Small intestine (tissue), 16 donors: ENCODE measurements at places on chromosomes 1 and 21.

DNA sequence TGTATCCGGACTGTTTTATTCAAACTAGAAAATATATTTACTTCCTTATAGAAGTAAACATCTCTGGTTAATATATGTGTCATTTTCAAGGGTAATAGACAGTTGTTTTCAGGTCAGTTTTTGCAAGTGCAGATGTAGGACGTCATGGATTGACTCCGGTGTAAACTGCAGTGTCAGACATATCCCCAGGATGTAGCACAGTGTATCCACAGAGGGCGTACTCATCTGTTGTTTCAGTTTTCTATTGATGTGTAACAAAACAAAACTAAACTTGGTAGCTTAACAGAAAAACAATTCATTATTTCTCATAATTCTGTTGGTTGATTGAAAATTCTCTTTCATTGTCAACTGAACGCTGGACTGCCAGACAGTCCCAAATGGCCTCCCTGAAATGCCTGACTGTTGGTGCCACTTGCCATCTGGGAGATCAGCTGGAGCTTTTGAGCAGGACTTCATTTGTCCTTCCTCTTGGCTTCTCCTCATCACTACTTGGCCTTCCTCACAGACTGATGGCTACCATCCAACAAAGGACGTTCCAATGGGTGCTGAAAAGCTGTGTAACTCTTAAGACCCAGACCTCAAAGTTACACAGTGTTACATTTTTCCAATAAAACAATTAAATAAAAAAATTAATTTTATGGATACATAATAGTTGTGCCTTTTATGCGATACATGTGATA is 181.6 kb downstream of the NCAM2 start:
- no peak for DNase-seq

GRCh38 chr1:2968471-2968881 is 52.8 kb upstream of the ACTRT2 start:
- peak; percentile 67 for DNase-seq

DNA sequence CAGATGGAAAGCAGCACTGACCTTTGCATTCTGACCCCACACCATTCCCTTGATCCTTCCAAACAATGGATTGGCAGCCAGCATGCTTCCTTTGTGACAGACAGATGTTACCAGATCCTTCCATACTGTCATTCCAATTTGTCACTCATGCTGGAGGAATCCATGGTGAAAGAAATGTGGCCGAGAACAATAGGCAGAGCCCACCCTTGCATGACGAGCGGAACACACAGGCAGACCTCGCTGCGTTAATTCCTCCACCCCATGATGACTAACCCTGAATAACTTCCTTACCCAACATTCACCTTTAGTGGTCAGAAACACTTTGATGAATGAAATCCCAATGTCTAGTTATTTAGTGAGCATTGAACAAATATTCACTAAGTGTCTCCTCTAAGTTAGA is 45.1 kb downstream of the PDPN start:
- DNase-seq = no peak

- DNase-seq = no peak
Observed at GRCh38 chr1:204564835-204565234, 48.6 kb downstream of the MDM4 start.

- DNase-seq = peak; percentile 58
Observed at GRCh38 chr1:5745800-5746610, 246.2 kb downstream of the NPHP4 start.

GRCh38 chr1:209416716-209417115 is 166.8 kb upstream of the CAMK1G start:
- DNase-seq = no peak

GRCh38 chr21:46325073-46325912 is 1.3 kb downstream of the PCNT start:
- peak; percentile 43 for DNase-seq

- no peak for DNase-seq
Observed at GRCh38 chr1:118578276-118578675, 393.2 kb upstream of the SPAG17 start.

DNA sequence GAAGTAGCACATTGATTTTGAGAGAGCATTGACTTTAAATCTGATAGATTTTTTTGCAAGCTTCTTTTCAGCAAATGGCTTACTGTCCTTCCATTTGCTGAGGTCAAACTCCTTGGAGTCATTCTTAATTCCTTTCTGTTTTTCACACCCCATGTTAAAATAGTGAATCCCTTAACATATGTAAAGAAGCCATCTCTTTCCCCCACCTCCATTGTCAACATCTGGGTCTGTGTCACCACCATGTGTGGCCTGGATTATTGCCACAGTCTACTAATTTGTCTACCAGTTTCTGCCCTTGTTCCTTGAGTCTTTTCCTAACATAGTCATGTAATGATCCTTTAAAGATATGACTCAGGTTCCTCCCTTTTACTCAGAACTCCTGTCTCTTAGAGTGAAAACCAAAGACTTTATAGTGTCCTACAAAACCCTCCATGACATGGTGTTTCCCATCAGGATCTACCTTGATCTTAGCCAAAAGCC is 104.7 kb downstream of the ST6GALNAC3 start:
- DNase-seq = no peak

GRCh38 chr21:31943561-31943960 is 70.7 kb downstream of the HUNK start:
- no peak for DNase-seq
